ENCODE measurements at places on chromosomes 16 and 17.

DNA sequence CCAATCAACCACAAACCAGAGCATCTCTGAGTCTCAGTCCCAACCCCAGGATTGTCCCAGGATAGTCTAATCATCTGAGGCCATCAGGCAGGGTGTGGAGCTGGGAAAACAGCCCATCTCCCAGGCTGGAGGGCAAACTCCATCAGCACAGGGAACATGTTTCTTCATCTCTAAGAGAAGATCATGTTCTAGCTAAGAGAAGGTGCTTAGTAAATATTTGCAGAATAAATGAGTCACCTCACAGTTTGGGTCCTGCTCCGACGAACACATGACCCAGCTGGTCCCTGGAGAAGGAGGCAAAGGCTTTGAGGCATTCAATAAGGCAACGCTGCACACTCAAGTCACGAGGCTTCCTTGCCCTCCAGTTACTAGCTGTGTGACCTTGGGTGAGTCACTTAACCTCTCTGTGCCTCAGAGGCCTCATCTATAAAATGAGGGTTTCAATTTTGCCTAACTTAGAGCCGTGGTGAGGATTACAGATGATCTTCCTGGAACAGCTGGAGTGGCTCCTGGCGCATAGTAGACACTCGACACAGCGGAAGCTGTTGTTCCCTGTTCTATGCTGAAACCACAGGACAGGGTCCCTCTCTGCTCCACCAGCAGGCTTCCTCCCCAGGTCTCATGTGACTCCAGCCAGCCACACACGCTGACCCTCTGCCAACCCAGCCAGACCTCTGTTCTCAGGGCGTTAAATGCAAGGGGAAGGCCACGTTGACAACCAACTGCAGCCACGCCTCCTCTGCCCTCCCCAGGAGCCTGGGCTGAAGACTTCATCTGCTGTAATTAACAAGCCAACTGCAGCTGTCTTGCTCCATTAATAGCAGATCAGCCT, 10.3 kb upstream of the RPL38 start:
- DNase-seq: no peak

- DNase-seq: no peak
These were observed 30.4 kb downstream of the CACNG1 start for GRCh38 chr17:67074781-67075180.

DNA sequence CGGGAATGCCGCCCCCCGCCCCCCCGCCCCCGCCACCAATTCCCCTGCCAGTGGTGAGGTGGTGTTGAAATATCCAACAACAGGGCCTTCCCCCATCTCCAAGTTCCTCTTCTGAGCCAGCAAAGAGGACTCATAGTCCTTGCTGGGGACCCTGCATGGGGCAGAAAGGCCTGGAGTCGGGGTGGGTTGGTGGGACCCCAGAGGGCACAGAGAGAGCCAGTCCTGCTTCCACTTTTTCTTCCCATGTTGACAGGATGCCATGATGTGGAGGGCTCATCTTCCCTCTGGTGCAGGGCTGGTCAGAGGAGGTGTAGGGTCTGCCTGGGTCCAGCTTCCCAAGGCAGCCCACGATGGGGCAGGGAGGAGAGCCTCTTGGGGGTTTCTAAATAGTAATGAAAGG, 49.0 kb upstream of the PIK3R6 start:
- DNase-seq: no peak

DNA sequence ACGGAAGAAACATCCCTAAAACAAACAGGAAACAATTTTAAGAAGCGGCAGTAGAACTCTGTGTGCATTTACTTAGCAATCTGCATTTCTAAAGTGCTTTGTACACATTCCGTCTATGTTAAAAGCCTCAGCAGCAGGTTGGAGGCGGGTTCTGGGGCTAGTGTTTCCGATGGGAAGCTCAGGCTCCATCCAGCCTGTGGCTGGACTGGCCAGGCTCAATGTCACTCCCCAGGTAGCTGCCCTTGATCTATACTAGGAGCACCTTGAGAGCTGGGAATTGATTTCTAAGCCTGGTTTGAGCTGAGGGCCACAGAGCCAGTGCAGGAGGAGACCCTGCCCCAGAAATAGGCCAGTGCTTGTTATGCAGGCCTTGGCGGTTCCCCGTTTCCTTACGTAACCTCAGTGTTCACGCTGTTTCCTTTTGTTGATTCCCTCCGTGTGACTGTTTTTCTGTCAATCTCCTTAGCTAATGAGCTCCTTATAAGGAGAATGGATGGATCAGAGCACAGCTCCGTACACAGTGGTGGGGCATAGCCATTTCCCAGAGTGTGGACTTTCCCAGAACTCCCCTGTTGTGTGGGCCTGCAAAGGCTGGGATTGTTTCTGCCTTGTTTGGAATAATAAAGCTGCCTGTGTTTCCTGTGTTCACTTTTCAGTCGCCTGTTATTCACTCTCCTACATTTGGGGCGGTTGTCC, 21.4 kb downstream of the ADORA2B start:
- DNase-seq: no peak

DNA sequence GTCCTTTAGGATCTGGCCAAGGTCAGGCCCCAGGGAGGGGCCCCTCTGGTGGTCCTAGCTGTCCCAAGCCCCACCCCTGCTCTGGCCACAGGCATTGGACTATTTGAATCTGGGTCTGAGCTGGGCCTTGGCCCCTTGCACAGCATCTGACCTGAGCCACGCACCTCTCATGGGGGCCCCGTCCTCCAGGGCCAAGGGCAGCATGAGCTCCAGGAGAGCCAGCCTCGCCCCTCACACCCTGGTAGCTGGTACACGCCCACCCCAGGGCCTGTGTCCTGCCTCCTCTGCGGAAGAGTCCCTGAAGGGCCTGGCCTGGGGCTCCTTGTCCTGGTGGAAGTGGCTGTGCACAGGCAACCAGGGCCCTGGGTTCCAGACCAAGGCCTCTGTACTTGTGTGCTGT, 23.8 kb downstream of the ENDOV start:
- no peak for DNase-seq

GRCh38 chr16:74700116-74700437, 585 bp downstream of the MLKL start:
- DNase-seq: no peak

- no peak for DNase-seq
These were observed 3.7 kb upstream of the VAT1L start for GRCh38 chr16:77784441-77785372.

DNA sequence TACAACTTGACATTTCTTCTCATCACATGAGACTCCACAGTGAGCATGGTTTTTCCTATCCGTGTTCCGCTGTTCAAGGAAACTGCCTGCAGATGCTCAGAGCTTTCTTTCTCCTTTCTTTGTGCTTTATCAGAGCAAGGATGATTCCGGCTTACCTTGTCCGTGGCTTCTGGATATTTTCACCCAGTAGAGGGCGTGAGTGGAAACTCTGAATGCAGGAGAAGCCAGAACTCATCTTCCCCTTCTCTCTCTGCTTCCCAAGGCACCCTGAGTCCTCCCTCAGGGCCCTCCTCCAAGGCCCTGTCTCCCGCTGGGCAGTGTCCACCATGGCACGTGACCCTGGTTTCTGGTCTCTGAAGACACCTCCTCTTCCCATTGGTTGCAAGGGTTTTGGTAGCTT, 721.1 kb upstream of the RBFOX1 start:
- DNase-seq: no peak

GRCh38 chr17:81015136-81015535, 19.8 kb upstream of the BAIAP2 start:
- no peak for DNase-seq

DNA sequence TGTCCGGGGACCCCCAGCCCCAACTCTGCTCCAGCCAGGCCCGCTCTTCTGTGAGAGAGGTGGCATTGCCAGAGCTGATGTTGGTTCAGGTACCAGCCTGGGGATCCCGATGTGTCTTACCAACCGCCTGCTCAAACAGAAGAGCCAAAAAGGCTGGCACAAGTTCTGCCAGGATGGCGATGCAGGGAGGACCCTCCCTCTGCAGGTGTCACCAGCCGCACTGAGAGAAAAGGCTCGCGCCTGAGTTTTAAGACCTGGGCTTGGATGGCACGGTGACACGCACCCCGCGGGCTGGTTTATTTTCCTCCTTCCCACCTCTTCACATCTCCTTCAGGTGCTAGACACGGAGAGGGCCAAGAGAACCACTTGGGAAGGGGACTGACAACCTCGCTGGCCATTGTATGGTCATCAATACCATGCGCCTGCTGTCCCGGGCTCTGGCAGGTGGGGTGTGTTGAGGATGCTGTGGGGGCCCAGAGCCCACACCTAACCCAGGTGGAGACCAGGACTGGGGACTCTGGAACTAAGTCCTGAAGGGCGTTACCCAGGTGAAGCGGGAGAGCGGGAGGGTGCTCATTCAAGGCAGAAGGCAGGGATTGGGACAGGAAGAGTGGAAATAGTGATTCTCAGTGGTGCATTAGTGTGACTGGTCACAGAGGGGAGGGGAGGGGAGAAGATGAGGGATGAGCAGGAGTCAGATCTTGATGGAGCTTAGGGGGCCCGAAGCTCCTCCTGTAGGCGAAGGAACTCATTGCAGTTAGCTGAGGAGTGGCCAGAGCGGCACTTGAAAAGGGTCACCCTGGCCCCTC, 16.3 kb downstream of the FOXJ1 start:
- DNase-seq: no peak

GRCh38 chr17:39118674-39119419, 32.6 kb downstream of the PLXDC1 start:
- no peak for DNase-seq

- no peak for DNase-seq
These were observed 259.0 kb upstream of the MYOCD start for GRCh38 chr17:12406623-12407215.

- no peak for DNase-seq
These were observed 3.4 kb downstream of the ZNF688 start for GRCh38 chr16:30567991-30568638.

GRCh38 chr16:77663711-77664110, 58.6 kb upstream of the NUDT7 start:
- DNase-seq: no peak

GRCh38 chr17:64354824-64355535, 35.7 kb downstream of the PECAM1 start:
- DNase-seq: no peak

GRCh38 chr17:42193969-42194899, at the start of gene GHDC:
Gene GHDC, minus strand, starts transcription at chr17:42194494. Its CDS starts 913 bp downstream, at chr17:42193581.
- peak; percentile 65 for DNase-seq

DNA sequence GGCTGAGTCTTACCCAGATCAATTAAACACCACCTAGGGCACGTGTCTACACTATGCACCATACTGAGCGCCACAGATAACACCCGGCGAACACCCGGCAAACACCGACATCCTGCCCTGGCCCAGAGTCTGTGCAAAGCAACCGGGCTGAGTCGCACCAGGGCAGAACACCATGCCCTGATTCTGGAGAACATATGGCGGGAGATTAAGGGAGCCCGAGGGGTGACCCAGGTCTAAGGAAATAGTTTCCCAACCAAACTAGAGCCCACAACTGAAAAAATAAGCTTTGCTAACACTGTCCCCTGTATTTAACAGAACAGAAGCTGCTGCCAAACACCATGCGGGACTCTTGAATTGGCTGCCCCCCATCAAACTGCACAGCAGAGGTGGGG, 22.1 kb downstream of the MYO18A start:
- no peak for DNase-seq

DNA sequence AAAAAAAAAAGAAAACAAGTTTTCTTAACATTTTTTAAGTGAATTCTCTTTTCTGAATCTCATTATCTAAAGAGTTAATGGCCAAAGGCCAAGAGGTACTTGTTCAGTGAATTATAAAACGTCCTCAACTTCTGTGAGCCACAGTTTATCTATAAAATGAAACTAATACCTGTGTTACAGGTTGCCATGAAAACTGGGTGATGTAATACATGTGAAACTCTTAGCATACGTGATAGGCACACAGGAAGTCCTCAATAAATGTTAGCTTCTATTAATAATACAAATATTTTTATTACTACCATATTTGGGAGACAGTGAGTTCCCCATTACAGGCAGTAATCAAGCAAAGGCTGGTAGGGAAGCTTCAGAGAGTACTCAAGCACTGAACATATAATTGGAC, 13.5 kb upstream of the INPP5K start:
- no peak for DNase-seq

GRCh38 chr17:58231641-58232040, 6.7 kb upstream of the LPO start:
- no peak for DNase-seq

- DNase-seq: no peak
These were observed 507 bp downstream of the SERPINF1 start for GRCh38 chr17:1762233-1762900.

- DNase-seq: no peak
These were observed 10.8 kb downstream of the INPP5K start for GRCh38 chr17:1505586-1505985.

- DNase-seq: no peak
These were observed 24.3 kb downstream of the PLCD3 start for GRCh38 chr17:45108051-45108450.

- DNase-seq: no peak
These were observed 3.6 kb downstream of the APOBR start for GRCh38 chr16:28497861-28498599.

GRCh38 chr16:74738113-74738541, 36.5 kb downstream of the FA2H start:
- no peak for DNase-seq

DNA sequence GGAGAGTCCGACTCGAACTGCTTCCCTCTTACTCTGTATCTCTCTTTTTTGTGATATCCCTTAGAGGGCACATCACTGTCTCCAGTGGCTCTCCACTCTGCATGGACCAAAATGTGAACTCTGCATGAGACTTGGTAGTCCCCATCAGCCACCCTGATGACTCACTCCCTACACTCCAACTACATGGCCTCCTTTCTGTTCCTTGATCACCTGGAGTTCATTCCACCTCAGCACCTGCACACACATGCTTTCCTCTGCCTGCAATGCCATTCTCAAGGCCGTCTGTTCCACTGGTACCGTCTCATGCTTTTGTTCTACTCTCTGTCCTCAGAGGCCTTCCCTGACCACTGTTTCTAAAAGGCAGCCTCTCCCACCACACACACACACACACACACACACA, 109.3 kb downstream of the DNAH9 start:
- no peak for DNase-seq

GRCh38 chr17:68356520-68356919, 65.2 kb downstream of the ARSG start:
- peak; percentile 20 for DNase-seq

- DNase-seq: no peak
These were observed 383.0 kb downstream of the PMP22 start for GRCh38 chr17:14882131-14882530.

DNA sequence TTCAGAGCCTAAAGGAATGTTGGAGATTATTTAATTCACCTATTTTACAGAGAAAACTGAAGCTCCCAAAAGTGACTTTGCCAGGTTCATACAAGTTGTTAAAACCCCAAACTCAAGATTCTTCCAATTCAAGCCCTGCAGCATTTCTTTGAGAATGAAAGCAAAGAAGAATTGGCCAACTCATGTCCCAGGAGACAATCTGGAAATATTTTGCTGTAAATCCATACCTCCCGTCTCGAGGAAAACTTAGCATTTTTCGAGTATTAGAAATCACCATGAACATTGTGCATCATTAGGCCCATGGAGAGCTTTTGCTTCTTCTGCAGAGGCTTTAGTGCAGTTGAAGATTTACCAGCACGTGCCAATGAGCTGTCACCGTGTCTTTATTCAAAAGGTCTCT, 176.4 kb upstream of the KCNJ16 start:
- no peak for DNase-seq

DNA sequence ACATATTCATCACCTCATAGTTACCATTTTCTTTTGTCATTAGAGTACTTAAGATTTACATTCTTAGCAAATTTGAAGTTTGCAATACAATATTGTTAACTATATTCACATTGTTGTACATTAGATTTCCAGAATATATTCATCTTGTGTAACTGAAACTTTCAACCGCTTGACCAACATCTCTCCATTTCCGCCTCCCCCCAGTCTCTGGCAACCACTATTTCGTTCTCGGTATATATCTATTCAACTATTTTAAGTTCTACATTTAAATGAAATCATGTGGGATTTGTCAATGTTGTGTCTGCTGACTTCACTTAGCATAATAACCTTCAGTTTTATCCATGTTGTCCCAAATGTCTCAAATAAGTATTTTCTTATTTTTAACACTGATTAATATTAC, 274.5 kb upstream of the KIF2B start:
- no peak for DNase-seq

Data from activated T-helper 9 cell treated with anti-CD3 and anti-CD28 coated beads, Interleukin-2, amount 50 U/mL, for 16 hours (primary cell).